Suprapubic skin (tissue), 4 donors: ENCODE measurements at places on chromosomes 3 and 15. TPM values are rescaled to one million over a fixed set of nuclear protein-coding genes. Genes with fewer than 3 reads are reported as not detected.

- peak; percentile 88 for DNase-seq
Observed at GRCh38 chr3:11718637-11719405, 75.1 kb upstream of the VGLL4 start.

GRCh38 chr15:25844542-25844941 is 18.6 kb downstream of the ATP10A start:
- no peak for DNase-seq

GRCh38 chr3:64563751-64564150 is 124.0 kb downstream of the ADAMTS9 start:
- DNase-seq, result no peak

- no peak for DNase-seq
Observed at GRCh38 chr3:186986816-186987215, 56.5 kb downstream of the ST6GAL1 start.

DNA sequence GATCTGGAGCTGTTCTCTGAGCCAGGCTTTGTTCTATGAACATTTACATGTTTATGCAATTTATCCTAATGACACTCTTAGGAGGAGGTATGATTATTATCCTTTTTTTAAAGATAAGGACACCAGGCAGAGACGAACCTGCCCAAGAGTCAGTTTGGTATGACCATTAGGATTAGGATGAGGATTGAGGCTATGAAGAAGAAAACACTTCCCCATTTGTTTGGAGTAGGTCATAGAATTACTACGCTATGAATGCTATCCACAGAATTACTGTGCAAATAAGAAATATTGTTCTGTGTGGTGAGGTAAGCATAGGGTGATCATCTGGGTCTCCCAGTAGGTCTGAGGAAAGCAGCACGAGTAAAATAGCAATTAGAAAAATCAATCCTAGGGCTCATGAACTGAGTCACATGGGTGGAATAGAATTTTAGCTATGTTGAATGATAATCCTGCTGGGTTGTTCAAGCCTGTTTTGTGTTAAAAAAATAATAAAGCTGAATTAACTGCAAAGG is 23.9 kb downstream of the EIF4E3 start:
- no peak for DNase-seq

- peak; percentile 82 for DNase-seq
Observed at GRCh38 chr15:42457445-42458442, 33.2 kb downstream of the ZNF106 start.

DNA sequence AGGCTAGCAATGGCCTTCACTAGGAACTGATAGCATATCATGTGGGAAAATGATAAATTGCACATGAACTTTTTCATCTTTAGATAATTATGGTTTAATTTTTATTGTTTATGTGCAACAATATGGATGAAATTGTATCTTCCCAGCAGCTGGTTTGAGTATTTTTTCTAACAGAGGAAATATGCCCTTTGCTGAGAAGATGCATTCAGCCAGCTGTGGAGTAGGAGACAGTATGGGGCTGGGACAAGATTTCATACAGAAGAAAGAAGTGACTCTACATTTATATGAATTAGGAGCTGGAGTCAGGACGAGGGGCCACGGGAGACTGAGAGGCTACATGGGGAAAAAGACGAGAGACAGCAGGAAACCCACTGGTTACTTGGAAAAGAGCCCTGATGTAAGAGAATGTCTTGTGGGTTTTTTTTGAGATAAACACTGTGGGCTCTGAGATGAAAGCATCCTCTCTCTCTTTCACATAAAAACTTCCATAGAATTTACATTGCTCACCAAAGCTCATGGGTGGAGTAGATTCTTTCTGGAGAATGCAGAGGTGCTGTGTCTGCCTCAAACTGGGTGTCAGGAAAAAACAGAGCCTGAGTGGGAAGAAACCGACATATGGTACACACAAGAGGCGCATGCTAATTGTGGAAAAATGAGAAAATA is 115.2 kb upstream of the PDZRN3 start:
- DNase-seq, result no peak

- DNase-seq, result peak; percentile 59
Observed at GRCh38 chr3:8621872-8622271, 22.7 kb downstream of the SSUH2 start.

DNA sequence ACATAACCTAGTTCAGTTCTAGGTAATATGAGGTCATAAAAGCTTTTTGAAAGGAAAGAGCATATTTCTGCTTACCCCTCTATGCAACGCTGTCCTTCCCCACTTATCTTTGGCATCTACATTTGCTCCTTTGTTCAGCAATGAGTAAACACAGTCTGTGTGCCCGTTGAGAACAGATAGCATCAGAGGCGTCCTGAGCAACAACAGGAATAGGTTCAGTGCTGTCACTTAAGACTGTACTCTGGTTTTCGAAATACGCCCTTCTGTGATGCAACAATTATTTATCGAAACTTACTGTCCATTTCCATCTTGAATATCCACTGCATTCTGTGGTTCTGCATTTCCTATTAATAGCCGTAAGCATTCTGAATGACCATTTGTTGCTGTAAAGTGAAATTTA is 84.4 kb downstream of the BTD start:
- DNase-seq, result no peak

GRCh38 chr3:129836381-129837064 is 57.0 kb downstream of the TMCC1 start:
- DNase-seq, result no peak

DNA sequence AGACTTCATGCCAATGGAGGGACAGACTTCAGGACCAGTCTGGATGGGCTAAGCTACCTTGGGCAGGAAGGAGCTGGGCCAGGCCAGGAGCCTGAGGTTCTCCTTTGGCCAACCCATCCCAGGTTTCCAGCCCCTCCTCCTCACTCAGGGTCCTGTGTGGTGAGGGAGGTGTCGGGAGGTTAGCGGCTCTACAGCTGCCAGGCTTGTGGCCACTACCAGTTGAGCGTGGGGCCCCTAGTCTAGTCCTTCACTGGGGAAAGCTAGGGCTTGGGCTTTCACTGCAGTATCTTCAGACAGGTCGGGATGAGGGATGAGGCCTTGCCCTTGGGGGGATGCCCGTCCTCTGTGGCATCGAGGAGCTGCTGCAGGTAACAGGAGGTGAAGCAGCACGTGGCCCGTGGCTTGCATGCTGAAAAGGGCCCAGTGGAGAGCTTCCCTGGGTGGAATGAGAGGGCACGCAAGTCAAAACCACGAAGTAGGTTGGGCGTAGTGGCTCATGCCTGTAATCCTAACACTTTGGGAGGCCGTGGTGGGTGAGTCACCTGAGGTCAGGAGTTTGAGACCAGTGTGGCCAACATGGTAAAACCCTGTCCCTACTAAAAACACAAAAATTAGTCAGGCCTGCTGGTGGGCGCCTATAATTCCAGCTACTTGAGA is 8.5 kb upstream of the FANCD2 start:
- no peak for DNase-seq

- DNase-seq, result no peak
Observed at GRCh38 chr3:55203546-55203945, 275.7 kb upstream of the LRTM1 start.

- DNase-seq, result no peak
Observed at GRCh38 chr15:68379759-68380290, 52.1 kb downstream of the ITGA11 start.

DNA sequence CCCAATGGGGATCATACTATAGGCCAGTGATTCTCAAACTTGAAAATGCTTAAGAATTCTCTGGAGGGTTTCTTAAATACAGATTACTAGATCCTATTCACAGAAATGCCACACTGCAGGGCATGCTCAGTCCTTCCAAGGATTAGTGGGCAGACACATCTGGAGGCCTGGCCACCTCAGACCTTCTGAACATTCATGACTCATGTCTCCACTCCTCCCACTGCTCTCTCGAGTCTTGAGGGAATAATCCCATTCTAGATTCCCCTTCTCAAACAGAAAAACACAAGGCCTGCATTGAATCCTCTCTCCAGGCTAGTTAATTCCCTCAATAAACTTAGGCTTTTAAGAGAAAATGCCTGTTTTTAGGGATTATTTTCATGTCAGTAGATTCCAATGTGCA is 22.1 kb downstream of the ZNF621 start:
- DNase-seq, result no peak

DNA sequence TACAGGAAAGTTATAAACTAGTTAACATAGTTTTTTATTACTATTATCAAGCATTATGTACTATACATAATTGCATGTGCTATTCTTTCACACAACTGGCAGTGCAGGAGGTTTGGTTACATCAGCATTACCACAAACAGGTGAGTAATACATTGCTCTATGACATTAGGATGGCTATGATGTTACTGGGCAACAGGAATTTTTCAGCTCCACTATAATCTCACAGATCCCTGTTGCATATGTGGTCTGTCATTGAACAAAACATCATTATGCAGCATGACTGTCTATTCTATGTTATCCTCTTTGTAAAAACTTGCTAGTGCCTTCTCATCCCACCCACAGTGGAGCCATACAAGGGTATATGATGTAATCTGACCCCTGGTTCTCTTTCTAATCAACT is 36.5 kb upstream of the PDZRN3 start:
- no peak for DNase-seq

DNA sequence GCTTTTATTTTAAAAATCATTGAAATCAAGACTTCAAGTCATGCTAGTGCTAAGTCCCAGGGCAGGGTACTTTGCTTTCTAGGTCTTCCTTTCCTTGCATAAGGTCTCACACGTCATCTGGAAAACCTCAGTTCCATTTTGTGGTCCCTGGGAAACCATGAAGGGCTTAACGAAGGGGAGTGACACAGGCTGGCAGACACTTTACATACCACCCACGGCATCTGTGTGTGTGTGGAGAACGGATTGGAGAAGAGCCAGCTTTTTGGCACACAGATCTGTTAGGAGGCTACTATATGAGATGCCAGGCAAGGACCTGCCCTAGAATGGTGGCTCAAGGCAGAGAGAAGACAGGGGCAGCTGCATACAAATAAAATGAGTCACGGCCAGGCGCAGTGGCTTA is 107.5 kb upstream of the NSMCE3 start:
- DNase-seq, result no peak

DNA sequence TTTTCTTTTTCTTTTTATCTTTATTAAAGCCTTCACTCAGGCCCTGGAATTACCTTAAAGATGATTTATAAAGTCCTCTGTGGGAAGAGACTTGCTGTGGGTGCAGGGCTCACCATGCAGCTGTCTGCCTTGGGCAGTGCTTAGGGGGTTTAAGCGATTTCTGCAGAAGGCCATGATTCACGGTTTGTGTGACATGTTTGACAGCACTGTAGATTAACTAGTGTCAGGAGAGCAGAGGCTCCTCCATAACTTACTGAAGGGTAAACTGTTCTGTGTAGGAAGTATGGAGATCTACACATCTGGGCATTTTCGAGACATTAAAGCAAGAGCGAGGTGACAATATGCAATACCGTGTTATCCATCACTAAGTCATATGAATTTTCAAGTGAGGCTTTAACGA is 137.7 kb downstream of the LRIG1 start:
- no peak for DNase-seq

- no peak for DNase-seq
Observed at GRCh38 chr15:86010891-86011290, 68.8 kb upstream of the AGBL1 start.

GRCh38 chr3:134294302-134295280 is 43.9 kb upstream of the RYK start:
- DNase-seq, result no peak

- DNase-seq, result peak; percentile 72
Observed at GRCh38 chr15:69462030-69462492, 9.4 kb downstream of the RPLP1 start.

GRCh38 chr3:177606891-177607290 is 409.6 kb upstream of the TBL1XR1 start:
- DNase-seq, result no peak

- DNase-seq, result no peak
Observed at GRCh38 chr15:94250801-94251200, 19.4 kb downstream of the MCTP2 start.

DNA sequence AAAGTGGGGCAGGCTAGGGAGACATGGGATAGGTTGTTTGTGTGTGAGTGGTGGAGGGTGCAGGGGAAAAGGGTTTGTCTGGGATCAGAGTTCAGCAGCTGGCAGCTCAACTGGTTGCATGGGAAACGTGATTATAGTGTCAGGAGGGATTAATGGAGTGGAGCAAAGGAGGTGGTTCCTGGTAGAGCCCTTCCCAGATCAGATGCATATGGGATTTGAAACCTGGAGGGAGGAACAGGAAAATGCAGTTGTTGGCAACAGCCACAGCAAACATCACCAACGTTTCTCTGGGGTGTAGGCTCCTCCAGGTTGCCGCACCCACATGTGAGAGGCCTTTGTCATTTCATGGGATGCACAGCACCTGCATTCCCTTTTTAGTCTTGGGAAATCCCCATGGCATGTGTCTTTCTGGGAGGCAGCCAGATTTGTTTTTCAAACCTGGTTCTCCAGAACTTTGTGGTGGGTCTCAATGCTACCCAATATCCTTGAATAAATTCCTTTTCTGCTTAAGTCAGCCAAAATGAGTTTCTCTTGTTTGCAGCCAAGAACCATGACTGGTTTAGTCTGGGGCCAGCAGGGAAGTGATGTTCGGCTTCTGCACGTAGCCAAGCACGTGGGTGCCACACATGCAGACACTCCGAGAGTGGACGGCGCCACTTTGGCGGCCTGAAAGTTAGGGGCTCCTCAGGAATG is 61.3 kb downstream of the BDH1 start:
- DNase-seq, result no peak

DNA sequence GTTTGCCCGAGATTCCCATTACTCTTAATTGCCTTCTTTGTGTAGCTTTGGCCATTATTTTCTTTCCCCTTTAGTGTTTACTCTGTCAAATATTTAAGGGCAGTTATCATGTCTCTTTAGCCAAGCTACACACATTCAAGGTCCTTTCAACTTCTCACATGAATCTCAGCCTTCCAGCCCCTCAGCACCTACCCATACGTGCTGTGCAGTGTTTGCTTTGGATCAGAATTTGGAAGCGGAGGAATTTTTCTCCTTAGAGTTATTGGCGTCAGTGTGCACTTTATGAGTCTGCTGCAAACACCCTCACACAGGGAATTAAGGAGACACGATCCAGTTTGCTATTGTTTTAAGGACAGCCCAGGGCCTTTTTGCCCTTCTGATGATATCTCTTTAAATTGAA is 231.6 kb downstream of the CACNA2D3 start:
- no peak for DNase-seq

DNA sequence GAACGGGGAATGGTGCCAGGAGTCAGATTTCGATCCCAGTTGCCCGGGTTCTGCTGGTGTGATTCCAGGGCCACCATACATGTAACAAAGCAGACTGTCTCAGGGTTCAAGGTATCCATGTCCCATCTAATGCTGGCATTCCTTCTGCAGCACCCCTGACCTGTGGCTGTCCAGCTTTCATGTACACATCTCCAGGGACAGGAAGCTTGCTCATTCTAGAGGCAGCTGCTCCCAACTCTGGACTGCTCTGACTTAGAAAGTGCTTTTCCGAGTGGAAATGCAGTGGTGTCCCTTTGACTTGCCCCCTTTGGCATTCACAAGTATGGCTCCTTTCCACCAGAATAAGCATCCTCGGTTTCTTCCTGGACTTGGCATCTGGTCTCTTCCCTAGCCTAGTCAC is 30.9 kb downstream of the PML start:
- DNase-seq, result no peak

GRCh38 chr15:50418041-50418583 is 6.1 kb upstream of the USP8 start:
- DNase-seq, result no peak

The TPRG1 gene
- total RNA-seq, result 19.9 TPM

The C3orf62 gene
- 8.5 TPM for total RNA-seq

The SLC38A3 gene
- 2.2 TPM for total RNA-seq

The APBA2 gene
- total RNA-seq, result 7.0 TPM

The CPEB1 gene
- 0.97 TPM for total RNA-seq

The IGSF11 gene
- 1.9 TPM for total RNA-seq

The GOLGA8S gene
- total RNA-seq, result not detected

The ROPN1 gene
- total RNA-seq, result 1.4 TPM

The CELF6 gene
- total RNA-seq, result 1.5 TPM

The GPR149 gene
- 0.25 TPM for total RNA-seq
